ENCODE measurements at places on chromosomes 16 and 17.

GRCh38 chr17:48440669-48441068, 10.7 kb upstream of the SKAP1 start:
- DNase-seq: no peak

DNA sequence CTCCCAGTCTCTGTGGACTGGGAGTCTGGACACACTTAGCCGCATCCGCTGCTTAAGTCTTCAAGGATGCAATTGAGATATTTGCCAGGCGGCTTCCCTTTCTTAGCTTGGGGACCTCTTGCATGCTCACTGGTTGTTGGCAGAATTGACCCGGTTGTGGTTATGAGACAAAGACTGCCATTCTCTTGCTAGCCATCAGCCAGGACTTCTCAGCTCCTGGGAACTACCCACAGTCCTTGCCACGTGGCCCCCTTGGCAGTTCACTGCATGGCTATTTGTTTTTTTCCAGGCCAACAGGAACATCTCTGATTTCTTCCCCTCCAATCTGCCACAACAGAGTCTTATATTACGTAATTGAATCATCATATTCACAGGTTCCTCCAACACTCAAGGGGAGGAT, 25.5 kb downstream of the CACNG4 start:
- DNase-seq: no peak

- peak; percentile 47 for DNase-seq
Observed at GRCh38 chr16:87060034-87060986, 256.9 kb downstream of the C16orf95 start.

- no peak for DNase-seq
Observed at GRCh38 chr16:832652-833336, 32.3 kb upstream of the GNG13 start.

- DNase-seq: no peak
Observed at GRCh38 chr16:72234387-72234786, 62.4 kb upstream of the PMFBP1 start.

- peak; percentile 27 for DNase-seq
Observed at GRCh38 chr17:35449371-35449931, 885 bp upstream of the SLFN13 start.

GRCh38 chr16:87425941-87426340, 33.8 kb downstream of the MAP1LC3B start:
- no peak for DNase-seq

DNA sequence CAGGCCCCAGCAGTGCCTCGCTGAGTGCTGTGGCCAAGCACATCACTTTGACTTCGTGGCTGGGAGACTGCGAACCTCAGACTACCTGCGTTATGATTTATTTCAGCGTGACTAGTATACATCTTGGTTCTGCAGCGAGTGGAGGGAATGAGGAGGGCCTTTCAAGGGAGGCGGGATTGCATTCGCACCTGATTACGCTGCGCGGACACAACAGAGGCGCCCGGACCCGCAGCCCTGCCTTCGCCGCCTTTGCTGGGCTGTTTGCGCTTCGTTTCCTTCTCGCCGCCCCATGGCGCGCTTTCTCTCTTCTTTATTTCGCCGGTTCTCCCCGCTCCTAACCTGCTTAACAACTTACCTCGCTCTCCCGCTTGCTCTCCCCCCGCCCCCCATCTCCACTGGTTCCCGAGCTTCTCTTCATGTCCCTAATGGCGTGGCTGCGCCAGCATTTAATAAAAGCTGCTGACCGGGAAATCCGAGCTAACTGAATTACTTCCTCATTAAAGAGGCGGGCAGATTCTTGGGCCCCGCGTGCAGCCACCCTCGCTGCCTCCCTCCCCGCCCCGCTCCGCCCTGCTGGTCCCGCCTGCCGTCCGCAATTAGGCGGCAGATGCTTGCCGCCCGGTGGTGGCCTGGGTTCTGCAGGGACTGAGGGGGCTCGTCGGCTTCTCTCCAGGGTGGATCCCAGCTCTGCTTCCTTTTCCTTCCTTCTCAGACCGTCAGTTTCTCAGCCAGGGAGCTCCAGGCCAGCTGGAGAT, 257.6 kb upstream of the SDK2 start:
- no peak for DNase-seq
